Trophoblast cell (in vitro differentiated cells and primary cell): ENCODE measurements at places on chromosomes 3 and 15.
A peak's percentile ranks its signal among the peaks of the same experiment; 100 is the strongest.

GRCh38 chr3:142993958-142994442 lies 7.4 kb upstream of the U2SURP start:
- no peak overlapping the region for H3K4me3 ChIP-seq
- no peaks in the 10 kb centered on the region for H3K36me3 ChIP-seq
- H3K4me1 ChIP-seq: no peaks in the 10 kb centered on the region
- H3K27ac ChIP-seq: no peak overlapping the region
- peak; percentile 93 for DNase-seq

- no peak overlapping the region for H3K27ac ChIP-seq
- no peaks in the 10 kb centered on the region for H3K4me1 ChIP-seq
- H3K4me3 ChIP-seq: no peak overlapping the region
- H3K36me3 ChIP-seq: no peaks in the 10 kb centered on the region
- no peak for DNase-seq
Observed at GRCh38 chr3:39038165-39038564, 13.6 kb downstream of the SCN11A start.

DNA sequence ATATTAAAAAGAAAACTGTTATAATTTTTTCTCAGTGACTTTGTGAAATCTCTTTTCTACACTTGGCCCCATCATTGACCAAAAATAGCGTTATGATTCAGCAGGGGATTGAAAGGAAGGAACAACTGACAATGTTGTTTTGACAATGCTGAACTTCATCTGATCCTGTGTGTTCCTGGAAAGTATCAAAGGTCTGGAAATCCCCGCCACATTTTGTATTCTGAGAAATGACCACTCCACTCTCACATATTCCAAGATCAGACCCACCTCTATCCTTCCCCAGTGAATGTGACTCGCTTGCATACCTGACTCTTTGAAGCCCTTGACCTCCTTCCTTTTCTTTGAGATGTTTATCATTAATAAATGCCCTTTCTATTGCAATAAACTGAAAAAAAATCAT lies 9.7 kb upstream of the RIOX2 start:
- H3K4me1 ChIP-seq: no peaks in the 10 kb centered on the region
- DNase-seq: no peak
- H3K27me3 ChIP-seq: no peaks in the 10 kb centered on the region
- no peaks in the 10 kb centered on the region for H3K36me3 ChIP-seq

DNA sequence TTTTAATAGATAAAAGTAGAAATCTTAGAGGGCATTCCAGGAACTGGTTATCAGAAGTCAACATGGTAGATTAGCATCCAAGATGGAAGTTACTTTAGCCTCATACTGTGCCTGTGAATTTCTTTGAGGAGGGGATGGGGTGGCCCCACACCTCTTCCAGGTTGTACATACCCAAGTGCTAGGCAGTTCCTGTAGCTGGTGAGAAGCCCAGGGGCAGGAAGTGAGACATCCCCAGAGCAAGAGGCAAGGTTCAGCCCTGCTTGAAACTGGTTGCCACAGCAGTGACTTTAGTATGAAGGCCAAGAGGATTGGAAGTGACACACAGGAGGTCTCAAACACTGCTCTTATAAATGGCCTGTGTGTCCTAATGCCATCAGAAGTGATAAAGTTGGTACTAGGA lies 11.9 kb downstream of the GTPBP8 start:
- no peaks in the 10 kb centered on the region for H3K27me3 ChIP-seq
- no peak overlapping the region for H3K27ac ChIP-seq
- DNase-seq: no peak
- H3K4me3 ChIP-seq: no peak overlapping the region
- H3K36me3 ChIP-seq: peaks cover 2% of the 10 kb centered on the region

GRCh38 chr3:16490062-16490619 lies 23.4 kb downstream of the RFTN1 start:
- H3K27ac ChIP-seq: no peak overlapping the region
- H3K27me3 ChIP-seq: no peaks in the 10 kb centered on the region
- no peak for DNase-seq
- no peaks in the 10 kb centered on the region for H3K4me1 ChIP-seq

GRCh38 chr3:113574213-113574612 lies 41.9 kb downstream of the SIDT1 start:
- H3K4me3 ChIP-seq: no peak overlapping the region
- no peak for DNase-seq
- H3K36me3 ChIP-seq: no peaks in the 10 kb centered on the region
- H3K27ac ChIP-seq: no peak overlapping the region
- H3K27me3 ChIP-seq: no peaks in the 10 kb centered on the region
- H3K4me1 ChIP-seq: no peaks in the 10 kb centered on the region

DNA sequence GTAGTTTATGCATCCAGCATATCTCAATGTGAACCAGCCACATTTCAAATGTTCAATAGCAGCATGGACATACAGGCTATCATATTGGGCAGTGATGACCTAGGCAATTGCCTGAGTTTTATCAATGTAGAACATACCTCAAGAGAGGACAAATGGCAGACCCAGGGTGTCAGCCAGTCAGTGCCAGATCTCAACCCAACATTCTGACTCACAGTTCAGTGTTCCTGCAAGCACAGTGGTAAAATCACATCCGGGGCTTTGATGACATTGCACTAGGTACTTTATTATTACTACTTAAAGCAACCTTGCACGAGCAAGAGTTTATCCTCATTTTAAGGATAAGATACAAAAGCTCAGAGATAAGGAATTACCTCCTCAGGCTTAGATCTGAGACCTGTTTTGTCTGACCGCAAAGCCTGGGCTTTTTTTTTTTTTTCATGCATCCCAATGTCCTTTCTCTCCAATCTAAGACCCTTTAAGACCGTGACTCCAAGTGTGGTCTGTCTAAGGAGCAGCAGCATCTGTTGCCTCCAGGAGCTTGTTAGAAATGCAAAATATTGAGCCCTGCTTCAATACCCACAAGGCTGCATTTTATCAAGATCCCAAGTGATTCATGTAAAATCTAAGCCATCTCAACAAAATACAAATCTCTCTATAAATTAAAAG lies 60.1 kb downstream of the SLC12A1 start:
- H3K4me3 ChIP-seq: no peak overlapping the region
- no peak for DNase-seq
- no peak overlapping the region for H3K27ac ChIP-seq
- H3K36me3 ChIP-seq: no peaks in the 10 kb centered on the region
- no peaks in the 10 kb centered on the region for H3K4me1 ChIP-seq

- no peak overlapping the region for H3K4me3 ChIP-seq
- no peak overlapping the region for H3K27ac ChIP-seq
- H3K36me3 ChIP-seq: no peaks in the 10 kb centered on the region
Observed at GRCh38 chr3:188113756-188114155, 40.2 kb upstream of the LPP start.

GRCh38 chr15:73950831-73951561 lies 24.7 kb downstream of the LOXL1 start:
- peak; percentile 75 for DNase-seq
- peaks cover 8% of the 10 kb centered on the region for H3K36me3 ChIP-seq
- H3K4me1 ChIP-seq: peaks cover 7% of the 10 kb centered on the region
- H3K27ac ChIP-seq: peak overlapping the region; percentile 70

- H3K4me1 ChIP-seq: no peaks in the 10 kb centered on the region
- H3K4me3 ChIP-seq: no peak overlapping the region
- H3K36me3 ChIP-seq: no peaks in the 10 kb centered on the region
Observed at GRCh38 chr3:10978956-10979355, 13.6 kb upstream of the SLC6A1 start.

GRCh38 chr3:11565492-11565891 lies 78.2 kb downstream of the VGLL4 start:
- no peaks in the 10 kb centered on the region for H3K27me3 ChIP-seq
- peaks cover 46% of the 10 kb centered on the region for H3K36me3 ChIP-seq
- H3K4me3 ChIP-seq: no peak overlapping the region
- peaks cover 16% of the 10 kb centered on the region for H3K4me1 ChIP-seq
- no peak for DNase-seq

GRCh38 chr15:37891766-37892368 lies 42.6 kb upstream of the TMCO5A start:
- H3K27me3 ChIP-seq: no peaks in the 10 kb centered on the region
- H3K4me1 ChIP-seq: no peaks in the 10 kb centered on the region
- H3K36me3 ChIP-seq: no peaks in the 10 kb centered on the region

DNA sequence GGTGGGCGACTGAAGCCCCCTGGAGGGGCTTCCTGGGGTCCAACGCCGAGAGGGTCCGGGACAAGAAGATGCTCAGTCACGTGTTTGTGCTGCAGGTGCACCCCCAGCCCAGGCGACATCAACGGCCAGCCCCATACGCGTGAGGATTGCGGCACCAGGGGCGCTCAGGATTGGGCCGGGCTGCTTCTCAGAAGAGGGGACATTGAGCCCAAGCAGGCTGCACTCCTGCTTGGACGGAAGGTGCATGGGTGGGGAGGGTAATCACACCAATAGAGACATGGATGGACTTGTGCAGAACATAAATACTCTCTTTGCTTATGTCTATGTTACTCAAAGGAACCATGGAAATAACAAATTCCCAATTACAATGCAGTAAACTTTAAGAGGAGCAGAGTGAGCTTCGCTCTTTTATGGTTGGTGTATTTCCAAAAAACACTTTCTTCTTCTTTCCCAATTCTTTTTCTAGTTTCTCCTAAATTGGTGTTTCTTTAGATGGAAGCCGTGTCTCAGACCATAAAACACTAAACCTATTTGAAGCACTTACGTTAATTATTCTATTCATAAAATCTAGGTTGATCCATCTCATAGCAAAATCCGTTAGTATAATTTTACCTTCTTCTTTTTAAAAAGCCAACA lies 182.7 kb downstream of the GOLGA6L6 start:
- H3K4me1 ChIP-seq: no peaks in the 10 kb centered on the region
- H3K4me3 ChIP-seq: no peak overlapping the region
- no peaks in the 10 kb centered on the region for H3K27me3 ChIP-seq
- no peak overlapping the region for H3K27ac ChIP-seq

GRCh38 chr3:10741891-10742671 lies 73.9 kb upstream of the SLC6A11 start:
- no peak overlapping the region for H3K27ac ChIP-seq
- H3K4me1 ChIP-seq: no peaks in the 10 kb centered on the region
- DNase-seq: no peak
- no peaks in the 10 kb centered on the region for H3K27me3 ChIP-seq
- H3K36me3 ChIP-seq: no peaks in the 10 kb centered on the region

DNA sequence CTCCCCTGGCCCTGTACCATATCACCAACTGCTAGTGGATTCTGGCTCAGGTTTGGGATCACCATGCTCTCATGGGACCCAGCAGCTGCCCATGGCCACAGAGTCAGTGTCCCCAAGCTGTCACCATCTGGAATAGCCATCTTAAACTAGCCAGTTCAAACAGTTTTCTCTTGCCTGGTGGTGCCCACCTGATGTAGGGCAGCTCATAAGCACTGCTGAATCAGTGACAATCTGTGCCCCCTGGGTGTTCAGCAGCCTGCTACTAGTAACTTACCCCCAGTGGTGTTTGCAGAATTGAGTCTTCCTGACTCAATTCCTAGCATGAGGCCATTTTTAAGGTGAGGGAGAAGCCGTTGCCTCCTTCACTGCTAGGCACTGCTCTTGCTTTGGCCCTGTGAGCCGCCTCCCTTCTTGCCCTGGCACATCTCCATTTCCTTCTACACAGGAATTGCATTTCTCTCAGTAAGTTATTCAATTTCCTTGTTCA lies 7.9 kb downstream of the RPSA start:
- H3K4me1 ChIP-seq: no peaks in the 10 kb centered on the region
- H3K27ac ChIP-seq: no peak overlapping the region
- no peaks in the 10 kb centered on the region for H3K27me3 ChIP-seq

- DNase-seq: no peak
- H3K4me1 ChIP-seq: no peaks in the 10 kb centered on the region
- no peaks in the 10 kb centered on the region for H3K27me3 ChIP-seq
- H3K36me3 ChIP-seq: no peaks in the 10 kb centered on the region
- H3K27ac ChIP-seq: no peak overlapping the region
Observed at GRCh38 chr3:88671573-88671972, 435.8 kb upstream of the EPHA3 start.

GRCh38 chr15:25536801-25537611 lies 98.2 kb upstream of the UBE3A start:
- no peak for DNase-seq
- H3K27ac ChIP-seq: no peak overlapping the region
- H3K27me3 ChIP-seq: no peaks in the 10 kb centered on the region
- no peaks in the 10 kb centered on the region for H3K36me3 ChIP-seq
- no peak overlapping the region for H3K4me3 ChIP-seq
